ENCODE measurements at places on chromosomes 5 and 9.

GRCh38 chr9:121339437-121339836 lies 30.6 kb downstream of the STOM start:
- no peak for DNase-seq

DNA sequence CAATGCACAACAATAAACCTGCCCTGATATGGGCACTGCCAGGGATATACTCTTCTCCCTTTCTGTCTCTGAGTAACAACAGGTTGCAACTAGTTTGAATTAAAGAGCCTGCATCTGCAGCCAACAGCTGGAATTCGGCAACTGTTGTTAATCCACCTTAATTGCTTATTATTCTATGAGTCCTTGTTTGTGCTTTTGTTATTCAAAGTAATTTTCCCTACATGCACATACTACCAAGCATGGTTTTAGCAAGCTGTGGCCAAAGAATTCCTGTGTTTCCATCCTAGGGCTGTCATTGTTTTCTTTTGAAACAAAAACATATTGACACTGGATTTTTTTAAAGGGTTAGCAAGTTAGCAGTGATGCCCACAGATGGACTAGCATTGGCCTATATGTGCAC lies 171.5 kb downstream of the EFNA5 start:
- DNase-seq = no peak

GRCh38 chr5:172503925-172504700 lies 49.8 kb upstream of the SH3PXD2B start:
- no peak for DNase-seq

- DNase-seq = no peak
These were observed 253.4 kb downstream of the TRPM3 start for GRCh38 chr9:70868041-70868440.

- no peak for DNase-seq
These were observed 32.4 kb upstream of the C9orf57 start for GRCh38 chr9:72092820-72093219.

DNA sequence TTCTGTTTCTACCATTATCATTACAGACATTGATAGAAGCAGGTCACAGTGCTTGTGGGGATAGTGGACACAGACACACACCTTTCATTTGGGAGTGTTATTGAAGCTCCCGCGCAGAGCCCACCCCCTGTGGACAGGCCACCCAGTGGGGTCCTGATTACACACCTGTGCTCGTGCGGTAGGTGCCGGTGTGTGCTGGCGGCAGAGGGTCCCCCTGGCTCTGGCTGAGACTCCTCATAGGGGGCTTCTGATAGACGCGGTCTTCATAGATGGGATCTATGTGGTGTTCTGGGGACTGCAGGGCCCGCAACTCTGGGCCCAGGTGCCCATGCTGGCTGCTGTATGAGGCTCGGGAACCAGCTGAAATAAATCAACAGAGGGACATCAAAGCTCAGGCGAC lies 539.7 kb downstream of the CTNND2 start:
- no peak for DNase-seq

- DNase-seq = no peak
These were observed 13.9 kb downstream of the TLR4 start for GRCh38 chr9:117718085-117718484.

- no peak for DNase-seq
These were observed 114.3 kb upstream of the TSLP start for GRCh38 chr5:110956913-110957813.

DNA sequence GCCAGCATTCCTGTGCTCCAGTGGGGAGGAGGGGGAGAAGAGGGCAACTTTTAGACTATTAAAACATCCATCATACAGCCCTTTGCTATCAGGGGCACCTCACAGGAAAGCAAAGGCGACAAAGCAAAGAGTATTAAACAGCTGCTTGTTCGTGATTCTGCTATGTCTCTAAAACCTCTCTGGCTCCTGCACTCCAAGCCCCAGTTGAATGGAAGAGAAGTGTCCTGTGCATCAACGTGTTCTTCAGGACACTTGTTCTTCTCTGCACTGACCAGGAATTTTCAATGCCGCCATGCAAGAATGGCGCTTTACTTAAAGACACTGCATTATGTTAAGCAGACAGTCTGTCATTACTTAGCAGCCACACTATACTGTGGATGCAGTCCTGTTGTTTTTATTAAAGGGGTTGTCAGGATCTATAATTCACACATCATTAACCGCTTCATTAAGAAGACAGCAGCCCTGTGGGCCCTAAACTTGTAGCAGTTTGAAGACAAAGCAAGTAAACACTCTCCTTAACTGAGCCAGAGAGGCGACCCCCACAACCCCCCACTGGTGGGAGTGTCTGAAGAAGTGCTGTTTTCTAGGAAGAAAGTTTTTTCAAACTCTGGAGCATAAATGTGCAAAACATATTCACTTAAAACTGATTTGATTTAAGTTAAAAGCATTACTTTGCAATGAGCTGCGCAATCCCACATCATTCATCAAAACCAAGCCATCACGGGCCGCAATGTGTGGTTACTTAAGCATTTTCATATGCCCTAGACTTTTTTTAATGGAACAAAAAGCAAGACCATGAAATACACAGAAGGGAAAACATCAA lies 164.5 kb downstream of the ZNF608 start:
- DNase-seq = no peak

DNA sequence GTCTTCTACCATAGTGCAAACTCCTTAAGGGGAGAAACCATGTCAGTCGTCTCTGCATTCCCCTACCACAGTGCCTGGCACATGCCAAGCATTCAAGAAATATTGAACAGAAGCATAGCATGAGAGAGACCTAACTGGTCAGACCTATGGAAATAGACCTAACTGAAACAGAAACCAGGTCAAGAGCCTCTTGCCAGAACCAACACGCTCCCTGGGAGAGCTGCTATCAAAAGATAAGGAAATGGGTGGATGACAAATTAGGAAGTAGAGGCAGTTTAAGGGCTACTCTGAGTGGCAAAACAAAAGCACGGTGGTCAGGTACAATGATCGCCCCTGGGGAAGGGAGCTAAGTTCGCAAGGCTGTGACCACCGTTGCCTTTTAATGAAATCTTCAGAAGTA lies 66.0 kb upstream of the SMIM15 start:
- no peak for DNase-seq
